ENCODE measurements at places on chromosomes 13 and 19.

DNA sequence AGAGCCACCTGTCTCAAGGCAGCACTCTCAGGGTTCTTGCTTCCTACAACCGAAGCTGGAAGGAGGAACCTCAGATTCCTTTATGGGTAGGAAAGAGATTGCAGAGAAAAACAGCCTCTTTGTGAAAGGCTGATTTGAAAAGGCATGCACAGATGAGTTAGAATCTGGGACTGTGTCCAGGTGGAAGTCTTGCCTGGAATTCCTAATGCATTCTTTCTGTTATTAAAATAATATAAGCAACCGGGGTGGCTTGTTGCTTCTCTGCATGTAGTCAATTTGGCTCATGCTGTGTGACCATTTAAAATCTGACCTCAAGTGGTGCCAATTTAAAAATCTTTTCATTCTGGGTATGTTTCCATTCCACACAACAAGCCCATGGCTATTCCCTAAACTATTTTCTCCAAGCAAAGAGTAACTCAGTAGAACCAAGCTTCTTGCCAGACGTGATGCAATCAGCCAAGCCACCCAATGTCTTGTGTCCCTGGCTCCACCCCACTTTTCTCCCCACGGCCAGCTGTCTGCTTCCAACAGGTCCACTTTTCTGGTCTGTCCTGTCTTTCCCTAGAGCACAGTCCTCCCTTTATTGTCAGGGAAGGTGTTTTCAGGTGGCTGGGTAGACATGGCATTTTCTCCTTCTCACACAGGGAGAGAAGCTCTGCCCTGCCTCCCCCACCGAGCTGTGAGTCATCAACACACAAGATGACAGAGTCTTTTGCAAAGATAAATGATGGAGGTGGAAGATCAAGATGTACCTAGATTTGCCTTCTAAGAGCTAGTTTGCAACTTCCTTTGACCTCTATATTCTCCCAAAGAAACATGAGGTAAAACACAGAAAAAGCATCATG is 394.3 kb downstream of the FOXO1 start:
- peak; percentile 51 for DNase-seq

- peak; percentile 91 for DNase-seq
Observed at GRCh38 chr13:33204130-33204927, 81.2 kb downstream of the STARD13 start.

DNA sequence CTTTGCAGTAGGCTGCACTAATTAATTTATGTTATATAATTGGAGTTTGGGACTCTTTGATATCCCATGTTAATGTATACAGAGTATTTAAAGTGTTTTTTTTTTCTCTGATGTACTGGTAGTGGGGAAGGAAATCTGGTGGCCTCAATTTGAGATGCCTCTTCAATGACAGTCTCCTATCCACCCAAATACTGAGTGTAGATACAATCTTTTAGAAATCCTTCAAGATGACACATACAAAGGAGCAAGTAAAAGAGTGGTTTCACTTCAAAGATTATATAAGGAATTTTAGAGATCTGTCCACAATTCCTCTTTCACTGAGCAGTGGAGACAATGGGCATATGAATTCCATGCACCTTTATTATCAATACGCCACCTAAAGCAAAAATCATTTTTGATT is 15.1 kb downstream of the NALCN start:
- no peak for DNase-seq

GRCh38 chr13:21039097-21039800 is 22.1 kb downstream of the LATS2 start:
- no peak for DNase-seq

DNA sequence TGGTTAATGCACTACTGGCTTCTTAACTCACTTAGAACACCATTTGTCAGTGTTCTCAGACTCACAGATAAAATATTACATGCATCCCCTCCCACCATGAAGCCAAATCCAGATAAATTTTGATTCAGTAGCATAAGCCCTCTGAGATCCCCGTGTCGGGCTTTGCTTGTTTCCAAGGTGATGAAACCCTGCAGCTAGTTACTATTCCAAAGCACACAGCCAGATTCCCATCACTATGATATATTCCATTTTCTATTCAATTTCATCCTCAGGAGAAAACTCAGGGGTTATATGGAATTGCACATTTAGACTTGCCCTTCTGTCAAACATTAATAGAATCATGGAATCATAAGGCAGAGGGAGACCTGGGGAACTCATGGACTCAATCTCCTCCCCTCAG is 9.4 kb upstream of the FAM124A start:
- DNase-seq, result no peak

- DNase-seq, result no peak
Observed at GRCh38 chr13:101527130-101527529, 74.7 kb downstream of the ITGBL1 start.

DNA sequence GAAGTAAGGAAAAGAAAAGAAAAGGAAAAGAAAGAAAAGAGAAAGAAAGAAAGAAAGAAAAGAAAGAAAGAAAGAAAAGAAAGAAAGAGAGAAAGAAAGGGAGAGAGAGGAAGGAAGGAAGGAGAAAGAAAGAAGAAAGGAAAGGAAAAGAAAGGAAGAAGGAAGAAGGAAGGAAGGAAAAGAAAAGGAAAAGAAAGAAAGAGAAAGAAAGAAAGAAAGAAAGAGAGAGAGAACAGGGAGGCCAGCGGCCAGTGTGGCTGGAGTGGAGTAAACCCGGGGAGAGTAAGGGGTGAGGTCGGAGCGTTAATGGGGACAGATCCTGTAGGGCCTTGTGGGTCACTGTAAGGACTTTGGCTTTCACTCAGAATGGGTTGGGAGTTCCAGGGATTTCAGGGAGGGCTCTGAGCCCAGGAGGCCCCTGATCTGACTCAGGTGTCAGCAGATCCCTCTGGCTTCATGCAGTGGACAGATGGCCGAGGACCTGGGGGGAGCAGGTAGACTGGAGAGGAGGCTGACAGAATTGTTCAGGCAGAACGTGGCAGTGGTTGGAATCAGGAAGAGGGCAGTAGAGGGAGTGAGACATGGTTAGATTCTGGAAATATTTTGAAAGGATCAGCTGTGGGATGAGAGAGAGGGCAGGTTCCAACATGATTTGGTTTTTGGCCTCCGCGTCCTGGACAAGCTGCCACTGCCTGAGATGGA is 19.8 kb upstream of the FXYD3 start:
- no peak for DNase-seq

DNA sequence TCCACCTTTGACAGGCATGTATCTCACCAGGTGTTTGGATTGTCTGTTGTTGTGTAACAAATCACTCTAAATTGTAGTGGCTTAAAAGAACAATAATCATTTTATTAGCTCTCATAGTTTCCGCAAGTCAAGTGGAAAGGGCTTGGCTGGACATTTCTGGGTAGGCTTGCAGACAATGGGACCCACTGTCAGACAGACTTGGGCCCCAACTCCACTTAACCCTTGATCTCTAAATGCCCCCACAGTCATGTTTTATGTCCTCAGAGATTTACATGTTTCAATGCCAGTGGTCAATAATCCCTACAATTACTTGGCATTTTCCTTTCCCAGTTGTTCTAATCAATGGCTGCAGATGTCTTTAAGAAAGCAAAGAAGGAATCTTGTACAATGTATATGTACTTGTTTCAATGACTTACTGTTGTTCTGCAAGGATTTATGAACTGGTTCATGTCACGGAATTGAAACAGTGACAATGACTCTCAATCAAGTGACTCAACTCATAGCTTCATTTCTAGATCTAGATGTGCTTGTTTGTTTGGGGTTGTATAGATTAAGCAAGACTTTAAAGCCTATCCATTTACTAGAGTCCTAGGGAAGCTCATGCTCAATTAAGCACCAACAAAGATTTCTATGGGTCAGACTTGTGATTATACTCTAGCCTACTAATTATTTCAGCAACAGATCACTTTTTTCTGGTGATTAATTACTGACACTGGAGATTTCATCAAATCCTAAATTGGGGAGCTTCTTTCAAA is 510.1 kb upstream of the NBEA start:
- no peak for DNase-seq

- peak; percentile 90 for DNase-seq
Observed at GRCh38 chr19:53254411-53255341, at the start of gene ZNF677. Gene ZNF677 (minus strand): TSS chr19:53254873. CDS start chr19:53251550, 3,323 bp downstream.

DNA sequence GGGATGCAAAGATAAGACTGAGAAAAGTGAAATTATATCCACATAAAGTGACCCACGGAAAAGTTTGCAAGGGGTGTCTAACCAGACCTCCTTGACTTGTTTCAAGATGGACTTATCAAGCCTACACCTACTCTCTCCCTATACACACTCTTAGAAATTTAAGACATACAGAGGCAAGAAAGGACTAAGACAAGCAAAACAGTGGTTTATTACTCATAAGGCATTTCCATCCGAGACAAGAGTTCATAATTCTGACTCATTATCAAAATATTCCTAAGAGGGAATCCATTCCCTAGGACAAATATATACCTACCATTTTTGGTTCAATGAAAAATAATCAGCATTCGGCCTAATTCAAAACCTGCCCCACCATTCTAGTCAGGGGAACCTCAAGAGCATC is 232.6 kb upstream of the GPC6 start:
- DNase-seq, result no peak

GRCh38 chr13:79185580-79185979 is 220.5 kb downstream of the RBM26 start:
- no peak for DNase-seq

DNA sequence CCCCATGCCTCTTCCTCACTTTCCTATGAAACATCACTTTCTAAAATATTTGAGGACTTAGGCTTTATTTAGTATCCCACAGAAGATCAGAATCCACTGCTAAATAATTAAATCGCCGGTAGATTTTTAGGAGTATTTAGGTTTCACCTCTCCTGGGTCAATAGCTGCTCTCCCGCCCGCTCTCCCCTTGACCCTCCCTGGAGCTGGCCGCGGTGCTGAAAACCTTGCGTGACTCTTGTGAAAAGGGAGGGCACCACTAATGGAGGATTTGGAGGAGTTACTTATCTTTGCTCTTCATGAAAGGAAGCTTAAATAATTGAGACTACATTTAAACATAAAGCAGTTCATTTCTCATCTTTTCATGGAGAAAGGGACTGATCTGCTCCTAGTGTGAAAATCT is 14.1 kb downstream of the POU4F1 start:
- peak; percentile 48 for DNase-seq

- peak; percentile 30 for DNase-seq
Observed at GRCh38 chr19:40933025-40933424, 51.0 kb upstream of the CYP2A7 start.

GRCh38 chr19:43362745-43363144 is 9.3 kb downstream of the CD177 start:
- no peak for DNase-seq

DNA sequence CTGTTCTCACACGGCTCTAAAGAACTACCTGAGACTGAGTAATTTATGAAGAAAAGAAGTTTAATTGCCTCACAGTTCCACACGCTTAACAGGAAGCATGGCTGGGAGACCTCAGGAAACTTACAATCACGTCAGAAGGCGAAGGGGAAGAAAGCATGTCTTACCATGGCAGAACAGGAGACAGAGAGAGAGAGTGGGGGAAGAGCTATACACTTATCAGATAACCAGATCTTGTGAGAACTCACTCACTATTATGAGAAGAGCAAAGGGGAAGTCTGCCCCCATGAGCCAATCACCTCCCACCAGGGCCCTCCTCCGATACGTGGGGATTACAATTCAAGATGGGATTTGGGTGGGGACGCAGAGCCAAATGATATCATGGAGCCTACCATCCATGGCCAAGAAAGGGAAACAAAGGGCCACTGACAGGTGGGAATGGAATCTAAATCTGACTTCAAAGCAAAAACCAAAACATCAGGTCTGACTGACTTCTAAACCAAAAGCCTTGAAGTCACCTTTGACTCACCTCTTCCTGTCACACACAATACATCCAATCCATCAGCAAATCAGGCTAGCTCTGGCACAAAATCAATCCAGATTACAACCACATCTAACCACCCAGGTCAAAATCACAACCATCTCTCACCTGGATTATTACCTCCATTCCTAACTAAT is 189.7 kb downstream of the ENOX1 start:
- no peak for DNase-seq

GRCh38 chr13:52975161-52975560 is 53.5 kb upstream of the OLFM4 start:
- no peak for DNase-seq

DNA sequence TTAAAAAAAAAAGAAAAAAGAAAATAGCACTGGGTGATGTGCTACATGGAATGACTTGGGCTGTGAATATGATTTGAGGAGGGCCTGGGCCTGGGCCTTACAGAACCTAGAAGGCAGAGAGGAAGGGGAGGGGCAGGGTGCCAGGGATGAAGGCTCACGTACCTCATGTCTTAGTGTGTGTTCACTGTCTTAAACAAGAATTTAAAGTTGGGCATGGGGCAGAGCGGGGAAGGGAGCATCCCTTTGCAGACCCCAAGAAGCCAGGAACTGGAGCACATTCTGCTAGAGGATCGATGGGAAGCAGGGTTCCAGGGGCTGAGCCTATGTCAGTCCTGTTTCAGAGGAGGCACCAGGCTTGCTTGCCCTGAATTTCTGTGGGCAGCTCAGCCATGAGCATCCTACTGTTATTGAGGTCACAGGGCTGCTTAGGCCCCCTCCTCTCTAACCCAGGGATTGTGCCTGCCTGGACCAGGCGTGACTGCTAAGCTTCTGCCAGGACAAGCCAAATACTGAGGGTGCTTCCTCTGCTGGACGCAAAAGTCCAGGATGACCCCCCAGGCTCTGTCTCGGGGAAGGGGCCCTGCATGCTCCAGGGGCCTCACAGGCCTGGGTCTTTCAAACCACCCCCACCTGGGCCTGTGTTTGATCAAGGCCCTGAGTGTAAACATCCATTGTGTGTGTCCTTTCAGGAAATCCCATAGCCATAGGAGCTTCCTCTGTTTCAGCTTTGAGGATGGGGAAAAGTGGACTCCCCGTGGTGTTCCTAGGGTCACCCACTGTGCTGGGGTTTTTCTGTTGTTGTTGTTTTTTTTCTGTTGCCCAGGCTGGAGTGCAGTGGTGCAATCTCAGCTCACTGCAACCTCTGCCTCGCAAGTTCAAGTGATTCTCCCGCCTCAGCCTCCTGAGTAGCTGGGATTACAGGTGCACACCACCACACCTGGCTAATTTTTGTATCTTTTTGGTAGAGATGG is 4.8 kb downstream of the LSR start:
- DNase-seq, result no peak

DNA sequence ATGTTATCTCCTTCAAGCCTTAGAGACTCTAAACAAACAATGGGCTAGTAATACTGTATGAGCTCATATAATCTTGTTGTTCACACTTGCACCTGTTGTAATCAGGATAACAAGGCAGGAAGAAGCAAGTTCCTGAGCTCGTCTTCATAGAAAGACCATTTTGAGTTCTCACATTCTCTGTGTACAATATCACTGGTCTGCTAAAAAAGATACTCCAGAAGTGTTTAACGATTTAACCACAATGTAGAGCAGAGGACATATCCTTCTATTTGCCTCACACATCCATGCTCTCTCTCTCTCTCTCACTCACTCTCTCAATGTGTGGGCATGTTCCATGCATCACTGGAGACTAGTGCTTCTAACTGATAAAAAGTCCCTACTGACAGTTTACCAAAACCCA is 122.9 kb downstream of the MIPEP start:
- peak; percentile 52 for DNase-seq

GRCh38 chr13:102763741-102764140 is 9.8 kb downstream of the TEX30 start:
- DNase-seq, result no peak

- DNase-seq, result no peak
Observed at GRCh38 chr19:5039642-5040543, 71.0 kb downstream of the KDM4B start.

GRCh38 chr13:51269039-51269438 is 46.8 kb downstream of the FAM124A start:
- DNase-seq, result no peak

GRCh38 chr19:51001515-51001914 is at the start of gene KLK8:
Gene KLK8 (minus strand): TSS chr19:51001604. CDS start chr19:51001167, 437 bp downstream.
- DNase-seq, result no peak

GRCh38 chr19:47247308-47247990 is 8.9 kb upstream of the CCDC9 start:
- DNase-seq, result peak; percentile 74
